Eye (tissue), 1 donor: ENCODE measurements at places on chromosomes 1 and 21.

DNA sequence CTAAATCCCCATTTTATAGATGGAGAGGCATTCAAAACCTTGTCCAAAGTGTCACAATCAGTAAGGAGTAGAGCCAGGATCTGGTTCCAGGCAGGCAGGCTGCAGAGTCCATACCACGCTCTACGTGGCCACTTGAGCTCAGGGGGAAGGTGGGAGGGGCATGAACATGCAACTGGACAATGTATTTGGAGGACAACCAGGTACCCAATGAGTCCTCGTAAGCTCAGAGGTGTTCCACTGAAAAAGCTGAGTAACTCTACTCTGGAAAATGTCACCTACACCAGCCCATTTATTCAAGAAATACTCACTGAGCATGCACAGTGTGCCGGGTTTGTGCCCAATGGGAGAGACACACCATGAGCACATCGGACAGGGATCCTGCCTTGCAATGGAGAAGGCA lies 11.2 kb upstream of the GUCA2B start:
- DNase-seq = no peak

DNA sequence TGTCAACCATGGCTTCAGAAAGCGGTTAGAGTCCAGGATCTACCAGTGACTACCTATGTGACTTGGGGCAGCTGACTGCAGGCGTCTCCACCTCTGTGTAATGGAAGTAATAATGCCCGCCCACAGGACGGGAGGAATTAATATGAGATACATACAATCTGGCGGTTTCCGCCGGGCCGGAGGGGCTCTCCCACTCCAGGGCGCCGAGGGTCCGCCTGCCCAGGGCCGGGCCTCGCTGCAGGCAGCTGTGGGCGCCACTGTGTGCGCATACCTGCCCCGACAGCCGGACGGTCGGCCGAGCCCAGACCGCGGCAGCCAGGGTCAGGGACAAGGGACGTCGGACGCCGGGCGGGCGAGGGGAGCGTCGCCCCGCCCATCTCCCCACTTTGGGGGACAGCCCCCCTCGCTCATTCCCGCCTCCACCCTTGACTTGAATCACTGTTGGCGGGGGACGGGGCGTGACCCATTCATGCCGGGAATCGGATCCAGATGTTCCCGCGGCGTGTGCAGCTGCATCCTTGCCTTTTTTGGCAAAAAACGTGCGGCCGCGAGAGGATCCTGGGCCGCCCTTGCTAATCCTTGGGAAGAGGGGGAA lies 6.0 kb upstream of the SF3A3 start:
- DNase-seq = peak; percentile 92

GRCh38 chr1:165501970-165502348 lies 41.8 kb upstream of the LRRC52 start:
- no peak for DNase-seq

DNA sequence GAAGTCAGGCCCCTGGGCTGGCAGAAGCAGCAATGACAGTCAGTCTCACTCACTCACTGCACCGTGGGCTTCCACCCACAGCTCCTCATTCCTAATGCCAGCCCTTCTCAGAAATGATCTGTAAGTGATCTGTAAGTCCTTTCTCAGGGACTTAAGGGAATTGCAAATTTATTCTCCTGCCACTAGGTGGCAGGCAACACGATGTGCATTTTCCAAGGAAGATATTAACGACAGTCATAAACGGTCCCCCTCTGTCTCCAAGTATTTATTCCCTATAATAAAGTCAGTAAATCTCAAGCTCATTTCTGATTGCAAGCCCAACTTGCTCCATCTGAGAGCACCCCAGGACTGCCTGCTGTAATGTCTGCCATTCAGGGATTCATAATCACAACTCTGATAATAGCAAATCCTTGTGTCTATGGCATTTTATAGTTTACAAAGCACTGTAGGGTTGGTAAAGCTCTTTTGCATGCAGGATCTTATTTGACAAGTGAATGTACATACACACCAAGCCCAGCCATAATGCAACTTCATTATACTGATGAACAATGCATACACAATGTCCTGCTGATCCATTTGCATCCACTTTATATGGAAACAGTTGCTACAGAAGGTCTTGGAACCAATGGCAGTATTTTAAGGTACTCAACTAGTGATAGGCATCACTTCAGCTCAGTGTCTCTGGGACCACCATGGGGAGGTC lies 380.5 kb upstream of the CAMK1G start:
- DNase-seq = peak; percentile 71

DNA sequence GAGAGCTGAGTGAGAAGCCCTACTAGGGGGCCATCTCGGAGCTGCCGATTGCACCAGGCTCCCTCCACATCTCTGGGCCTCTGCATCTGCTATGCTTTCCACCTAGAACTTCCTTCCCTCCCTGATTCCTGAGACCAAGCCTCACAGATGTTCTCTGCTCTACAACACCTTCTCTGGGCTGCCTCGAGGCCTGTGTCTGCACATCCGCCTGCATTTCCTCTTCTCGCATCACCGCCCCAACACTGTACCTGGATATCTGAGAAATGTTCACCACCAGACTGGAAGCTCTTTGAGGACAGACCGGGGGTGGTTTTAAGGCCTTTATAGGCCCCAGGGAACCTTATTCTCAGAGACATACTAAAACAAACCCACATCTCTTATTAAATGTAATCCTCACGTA lies 20.7 kb downstream of the CTNNBIP1 start:
- no peak for DNase-seq

DNA sequence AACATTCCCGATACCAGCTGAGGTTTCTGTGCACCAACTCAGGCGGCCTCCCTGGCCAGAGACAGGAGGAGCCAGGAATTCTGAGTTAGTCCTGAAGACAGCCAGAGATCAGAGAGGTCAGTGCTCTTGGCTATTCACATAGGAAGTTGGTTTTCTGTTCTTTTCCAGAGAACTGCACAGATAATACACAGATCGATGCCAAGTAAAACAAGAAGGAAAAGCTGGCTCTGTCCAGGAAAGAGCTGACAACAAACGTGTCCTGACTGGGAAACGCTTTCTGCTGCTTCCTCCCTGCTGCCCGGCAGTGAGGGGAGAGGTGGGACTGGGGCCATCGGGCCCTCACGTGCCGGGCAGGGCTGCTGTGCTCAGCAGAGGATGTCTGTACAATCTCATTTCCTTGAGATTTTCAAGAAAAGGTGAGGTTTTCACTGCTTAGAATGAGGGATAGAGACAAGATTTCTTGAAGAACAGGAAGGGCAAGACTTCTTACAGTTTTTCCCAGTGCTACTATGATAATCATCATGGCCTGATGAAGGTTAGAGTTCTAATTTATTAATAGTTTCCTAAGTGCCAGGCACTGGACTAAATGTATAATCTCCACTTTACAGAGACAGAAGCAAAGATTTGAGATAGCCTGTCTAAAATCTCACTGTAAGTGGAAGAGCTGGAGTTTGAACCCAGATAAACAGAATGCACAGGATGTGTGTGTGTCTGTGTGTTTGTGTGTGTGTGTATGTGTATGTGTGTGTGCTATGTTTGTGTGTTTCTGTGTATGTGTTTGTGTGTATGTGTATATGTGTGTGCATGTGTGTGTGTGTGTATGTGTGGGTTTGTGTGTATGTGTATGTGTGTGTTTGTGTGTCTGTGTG lies 211.0 kb upstream of the RAB4A start:
- DNase-seq = peak; percentile 49

DNA sequence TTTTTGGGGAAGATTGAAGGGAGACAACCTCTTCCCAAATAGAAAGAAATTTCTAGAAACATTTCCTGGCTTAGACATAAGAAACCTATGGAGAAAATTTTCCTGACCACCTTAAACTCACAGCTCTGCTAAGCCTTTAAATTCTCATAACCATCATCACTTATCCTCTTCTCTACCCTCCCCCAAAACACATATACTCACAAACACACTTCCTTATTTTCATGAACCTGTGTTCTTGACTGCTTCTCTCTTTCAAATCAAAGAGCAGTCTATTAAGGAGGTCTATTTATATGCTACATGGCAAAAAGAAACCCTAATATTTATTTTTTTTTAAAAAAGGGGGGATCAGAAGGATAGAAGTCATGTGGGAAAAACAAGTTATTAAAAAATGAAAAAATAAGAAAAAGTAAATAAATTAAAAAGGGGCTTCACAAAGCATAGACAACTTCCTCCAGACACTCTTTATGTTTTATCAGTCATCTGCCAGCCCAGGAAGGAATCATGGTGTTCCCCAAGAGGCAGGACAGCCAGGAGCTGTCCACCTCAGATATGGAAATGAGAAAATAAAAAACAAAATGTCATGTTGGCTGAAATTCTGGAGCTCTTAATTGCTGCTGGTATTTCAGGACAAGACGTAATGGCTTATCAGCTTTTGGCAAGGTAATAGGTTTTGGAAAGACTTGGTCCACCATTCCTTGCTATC lies 12.8 kb upstream of the RGS2 start:
- DNase-seq = no peak

DNA sequence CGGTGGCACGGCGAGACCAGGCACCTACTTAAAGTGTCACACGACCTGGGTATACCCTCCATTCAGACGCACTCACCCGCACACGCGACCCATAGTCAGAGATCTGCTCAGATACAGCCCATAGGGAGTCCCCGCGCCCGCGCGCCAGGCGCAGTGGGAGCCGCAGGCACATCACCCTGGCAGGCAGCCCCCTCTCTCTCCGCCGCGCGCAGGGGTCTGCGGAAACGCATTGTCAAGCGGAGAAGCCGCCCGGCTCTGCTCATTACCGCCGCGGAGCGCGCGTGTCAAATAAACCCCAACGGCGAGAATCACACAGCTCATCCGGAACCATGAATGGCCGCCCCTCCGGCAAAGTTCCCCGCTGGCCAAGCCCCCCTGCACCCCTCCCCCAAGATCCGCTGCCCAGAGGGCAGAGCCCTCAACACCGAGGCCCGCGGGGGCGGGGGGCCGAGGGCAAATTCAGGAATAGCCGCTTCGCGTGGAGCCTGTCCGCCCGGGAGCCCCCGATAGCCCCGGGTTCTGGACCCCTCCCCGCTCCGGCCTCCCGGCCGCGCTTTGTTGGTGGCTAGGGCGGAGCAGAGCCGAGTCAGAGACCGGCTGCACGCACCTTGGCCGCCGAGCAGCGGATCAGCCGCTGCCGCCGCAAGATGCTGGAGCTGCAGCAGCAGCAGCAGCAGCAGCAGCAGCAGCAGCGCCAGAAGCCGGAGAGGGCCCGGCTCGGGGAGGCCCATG lies 522 bp downstream of the LRP8 start:
- peak; percentile 87 for DNase-seq

GRCh38 chr1:19251305-19252196 lies at the start of the genes EMC1 and MRTO4:
TSS of gene EMC1 (minus strand) at chr1:19251524. CDS start at chr1:19251509, 15 bp downstream.
TSS of gene MRTO4 (plus strand) at chr1:19251805. CDS start at chr1:19251836, 31 bp downstream.
- DNase-seq = peak; percentile 96

- no peak for DNase-seq
Observed at GRCh38 chr21:38319781-38320180, 63.0 kb downstream of the KCNJ15 start.

DNA sequence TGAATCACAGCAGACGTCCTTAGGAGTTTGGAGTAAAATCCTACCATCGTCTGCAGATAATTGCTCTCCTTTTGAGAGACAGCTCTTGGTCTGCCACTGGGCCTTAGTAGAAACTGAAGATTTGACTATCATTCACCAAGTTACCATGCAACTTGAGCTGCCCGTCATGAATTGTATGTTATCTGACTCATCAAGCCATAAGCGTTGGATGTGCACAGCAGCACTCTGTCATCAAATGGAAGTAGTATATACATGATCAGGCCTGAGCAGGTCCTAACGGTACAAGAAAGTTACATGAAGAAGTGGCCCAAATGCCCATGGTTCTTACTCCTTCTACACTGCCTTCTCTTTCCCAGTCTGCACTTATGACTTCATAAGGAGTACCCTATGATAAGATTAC lies 317.8 kb downstream of the GPATCH2 start:
- no peak for DNase-seq

DNA sequence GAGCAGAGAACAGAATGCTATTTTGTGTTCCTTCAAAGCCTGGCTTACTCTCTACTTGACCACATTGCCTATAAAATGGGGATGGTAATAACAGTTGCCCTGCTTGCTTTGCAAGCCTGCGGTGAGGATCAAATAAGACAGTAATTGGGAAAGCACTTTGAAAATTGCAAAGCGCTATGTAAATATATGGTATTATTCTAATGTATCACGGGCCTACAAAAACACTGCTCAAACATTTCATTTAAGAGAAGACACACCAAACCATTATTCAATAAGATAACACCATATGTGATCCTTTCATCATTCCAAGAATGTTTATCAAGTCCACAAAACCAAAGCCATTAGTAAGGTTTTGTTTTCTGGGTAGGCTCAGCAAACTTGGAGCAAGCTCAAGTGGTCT lies 208.4 kb downstream of the ROR1 start:
- DNase-seq = no peak

- DNase-seq = peak; percentile 80
Observed at GRCh38 chr1:5915587-5916571, 76.3 kb downstream of the NPHP4 start.

DNA sequence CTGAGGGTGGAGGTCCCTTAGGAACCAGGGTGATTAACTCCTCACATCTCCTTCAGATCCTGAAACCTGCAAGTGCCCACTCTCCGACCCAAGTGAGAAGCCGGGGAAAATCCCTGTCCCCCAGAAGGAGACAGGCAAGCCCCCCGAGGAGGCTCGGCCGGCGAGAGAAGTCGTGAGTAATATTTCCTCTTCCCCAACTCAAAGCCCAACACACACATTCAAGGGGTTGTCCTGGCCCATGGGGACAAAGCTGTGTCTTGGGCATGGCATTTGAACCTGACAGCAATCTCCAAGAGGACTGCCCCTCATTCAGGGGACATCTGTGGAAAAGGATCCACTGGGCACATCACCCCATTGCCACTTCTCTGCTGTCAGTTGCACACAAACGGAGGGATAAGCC lies 23.6 kb downstream of the VASH2 start:
- DNase-seq = no peak

GRCh38 chr1:46714976-46715375 lies 3.9 kb downstream of the EFCAB14 start:
- no peak for DNase-seq

- no peak for DNase-seq
Observed at GRCh38 chr1:8595941-8596340, 221.5 kb downstream of the RERE start.

GRCh38 chr1:246647113-246647512 lies 77.1 kb upstream of the SCCPDH start:
- DNase-seq = peak; percentile 81

- DNase-seq = peak; percentile 77
Observed at GRCh38 chr1:56363007-56363770, 216.2 kb downstream of the PLPP3 start.

DNA sequence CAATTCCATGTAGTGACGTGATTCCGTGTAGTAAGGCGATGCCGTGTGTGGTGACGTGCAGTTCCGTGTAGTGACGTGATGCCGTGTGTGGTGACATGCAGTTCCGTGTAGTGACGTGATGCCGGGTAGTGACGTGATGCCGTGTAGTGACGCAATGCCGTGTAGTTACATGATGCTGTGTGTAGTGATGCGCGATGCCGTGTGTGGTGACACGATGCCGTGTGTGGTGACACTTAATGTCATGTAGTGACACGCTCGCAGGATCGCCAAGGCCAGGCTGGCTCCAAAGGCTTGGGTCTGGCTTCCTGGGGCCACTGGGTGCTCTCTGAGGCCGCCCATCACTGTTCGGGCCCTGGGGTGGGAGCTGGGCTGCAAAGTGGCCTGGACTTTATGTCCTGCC lies 14.2 kb downstream of the COL18A1 start:
- DNase-seq = no peak
